Kidney epithelial cell (primary cell): ENCODE measurements at places on chromosomes 16 and 17. TPM values are rescaled to one million over a fixed set of nuclear protein-coding genes. Genes with fewer than 3 reads are reported as not detected.

KCNAB3 gene
- total RNA-seq = 0.29 and 0.62 TPM in 2 replicates

ASGR1 gene
- 6.9 and 9.0 TPM in 2 replicates for total RNA-seq

GRCh38 chr16:78902321-78902720 is 698.2 kb downstream of the MAF start:
- DNase-seq = no peak

GRCh38 chr17:10063730-10064241 is 134.6 kb downstream of the GAS7 start:
- no peak for DNase-seq

- DNase-seq = no peak
Measured at GRCh38 chr16:26316683-26317464, 625.1 kb downstream of the HS3ST4 start.
